ENCODE measurements at places on chromosomes 1 and 21. TPM values are rescaled to one million over a fixed set of nuclear protein-coding genes. Genes with fewer than 3 reads are reported as not detected.

Gene SPRR1A
- 1,951 TPM for total RNA-seq

- no peak for DNase-seq
- H3K36me3 ChIP-seq = peaks cover 89% of the 10 kb centered on the region
- H3K4me1 ChIP-seq = no peaks in the 10 kb centered on the region
- peak within 1 kb of the TSS; percentile 64 for H3K27ac ChIP-seq
- no peak within 1 kb of the TSS for H3K4me3 ChIP-seq
These were observed at the start of gene TMOD4 for GRCh38 chr1:151175863-151176262. TSS of gene TMOD4 (minus strand) at chr1:151175981. CDS start at chr1:151174875, 1,106 bp downstream.

DNA sequence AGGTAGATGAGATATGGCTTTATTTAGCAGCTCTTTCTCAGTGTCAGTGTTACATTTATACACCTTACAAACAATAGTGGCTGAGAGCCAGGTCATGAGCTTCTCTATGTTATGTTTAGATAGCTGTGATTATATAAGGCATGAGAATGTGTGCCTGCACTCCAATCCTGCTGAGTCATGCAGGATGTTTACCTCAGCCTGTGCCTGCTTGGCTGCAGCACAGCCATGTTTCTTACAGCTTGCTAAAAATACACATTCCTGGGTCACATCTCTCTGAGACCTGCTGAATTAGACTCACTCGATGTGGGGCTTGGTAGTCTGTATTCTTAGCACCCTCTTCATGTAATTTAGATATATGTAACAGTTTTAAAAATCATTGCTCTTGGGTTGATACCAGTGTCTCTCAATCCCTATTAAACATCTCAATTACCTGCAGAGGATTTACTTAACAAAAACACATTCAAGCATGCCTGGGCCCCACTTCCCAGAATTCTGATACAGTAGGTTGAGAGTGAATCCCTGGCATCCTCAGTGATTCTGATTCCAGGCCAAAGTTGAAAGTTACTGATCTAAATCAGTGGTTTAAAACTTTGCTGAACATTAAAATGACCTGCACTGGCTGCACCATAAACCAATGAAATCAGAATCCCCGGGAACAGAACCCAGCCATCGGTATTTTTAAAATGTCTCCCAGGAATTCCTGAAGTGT is 107.5 kb downstream of the GDAP2 start:
- no peaks in the 10 kb centered on the region for H3K27me3 ChIP-seq
- H3K27ac ChIP-seq = no peak overlapping the region
- H3K36me3 ChIP-seq = no peaks in the 10 kb centered on the region
- H3K4me1 ChIP-seq = peaks cover 7% of the 10 kb centered on the region

DNA sequence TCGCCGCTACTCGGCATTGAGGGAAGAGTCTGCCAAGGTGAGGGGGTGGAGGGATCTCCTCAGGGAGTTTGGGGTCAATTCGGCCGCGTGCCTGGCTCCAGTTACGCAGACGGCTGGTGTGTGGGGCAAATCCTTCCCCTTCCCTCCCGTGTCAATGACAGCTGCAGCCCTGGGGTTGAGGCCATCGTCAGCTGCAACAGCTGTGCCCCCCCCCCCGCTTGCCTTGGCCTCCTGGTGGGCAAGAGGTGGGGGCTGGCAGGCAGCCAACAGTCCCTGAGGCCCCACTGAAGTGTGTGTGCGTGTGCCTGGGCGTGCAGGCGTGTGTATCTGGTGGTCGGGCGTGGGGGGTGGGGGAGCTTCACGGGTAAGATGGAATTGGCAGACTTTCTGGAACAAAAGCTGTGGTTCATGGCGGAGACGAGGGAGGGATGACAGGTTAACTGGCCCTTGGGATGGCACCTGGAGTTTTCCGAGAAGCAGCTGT is 25.6 kb downstream of the PPFIA4 start:
- H3K36me3 ChIP-seq = no peaks in the 10 kb centered on the region
- H3K27ac ChIP-seq = no peak overlapping the region
- no peak for DNase-seq
- peaks cover 7% of the 10 kb centered on the region for H3K4me1 ChIP-seq
- no peaks in the 10 kb centered on the region for H3K27me3 ChIP-seq

Measured in esophagus squamous epithelium (tissue), 5 donors.